ENCODE measurements at places on chromosomes 12 and 14. TPM values are rescaled to one million over a fixed set of nuclear protein-coding genes. Genes with fewer than 3 reads are reported as not detected.

CAPS2 gene
- 1.9 TPM for total RNA-seq

LALBA gene
- total RNA-seq = not detected

SDR9C7 gene
- total RNA-seq = not detected

TIMELESS gene
- 69.9 TPM for total RNA-seq

DHH gene
- 0.07 TPM for total RNA-seq

DIO2 gene
- total RNA-seq = not detected

GLT8D2 gene
- not detected for total RNA-seq

FIGNL2 gene
- 0.36 TPM for total RNA-seq

- DNase-seq = no peak
Observed at GRCh38 chr14:51730684-51731083, 79.0 kb downstream of the FRMD6 start.

- no peak for DNase-seq
Observed at GRCh38 chr14:35865611-35866324, 39.6 kb downstream of the BRMS1L start.

GRCh38 chr12:116506697-116507064 lies 52.5 kb upstream of the MAP1LC3B2 start:
- DNase-seq = no peak

DNA sequence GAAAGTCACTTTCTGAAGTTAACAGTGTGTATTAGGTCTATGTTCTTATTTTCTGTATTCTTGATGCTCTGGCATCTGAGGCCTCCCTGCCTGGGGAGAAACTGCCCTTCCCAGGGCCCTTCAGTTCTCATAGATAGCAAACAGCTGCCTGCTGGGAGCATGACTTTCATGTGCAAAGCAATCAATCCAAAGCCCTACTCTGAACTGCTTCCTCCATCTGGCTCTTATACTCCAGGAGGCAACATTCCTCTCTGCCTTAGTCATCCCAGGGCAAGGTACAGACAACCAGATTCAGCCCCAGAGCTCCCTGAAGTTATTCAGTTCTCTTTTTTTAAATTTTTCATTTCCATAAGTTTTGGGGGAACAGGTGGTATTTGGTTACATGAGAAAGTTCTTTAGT lies 41.7 kb upstream of the RIN3 start:
- DNase-seq = no peak

GRCh38 chr12:88756917-88757316 lies 176.6 kb upstream of the KITLG start:
- no peak for DNase-seq

GRCh38 chr12:124652661-124653060 lies 85.2 kb upstream of the NCOR2 start:
- no peak for DNase-seq

DNA sequence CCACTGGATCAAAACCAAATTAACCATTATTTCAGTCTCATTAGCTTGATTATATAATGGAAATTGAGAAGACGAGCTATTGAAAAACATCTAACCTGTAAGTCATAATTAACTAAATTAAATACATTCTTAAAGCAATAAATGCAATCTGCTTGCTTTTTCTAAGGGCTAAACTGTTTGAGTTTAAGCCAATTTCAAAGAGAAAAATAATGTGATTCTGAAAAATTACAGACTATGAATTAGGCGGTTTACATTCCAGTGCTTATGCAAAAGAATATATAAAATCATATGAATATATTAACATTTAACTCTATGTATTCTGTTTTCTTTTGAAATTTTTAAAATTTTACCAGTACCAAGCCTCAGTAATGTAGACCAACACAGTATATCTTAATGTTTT lies 1349.4 kb downstream of the FSCB start:
- no peak for DNase-seq

All from activated naive CD4-positive, alpha-beta T cell treated with anti-CD3 and anti-CD28 coated beads for 36 hours (primary cell).